ENCODE measurements at places on chromosomes 6 and 20. TPM values are rescaled to one million over a fixed set of nuclear protein-coding genes. Genes with fewer than 3 reads are reported as not detected.
A peak's percentile ranks its signal among the peaks of the same experiment; 100 is the strongest.

GRCh38 chr6:114315831-114316595, 26.8 kb downstream of the HS3ST5 start:
- no peak overlapping the region for H3K27ac ChIP-seq
- H3K27me3 ChIP-seq: no peaks in the 10 kb centered on the region
- no peaks in the 10 kb centered on the region for H3K36me3 ChIP-seq
- H3K4me1 ChIP-seq: no peaks in the 10 kb centered on the region
- H3K4me3 ChIP-seq: no peak overlapping the region
- no peak for DNase-seq

DNA sequence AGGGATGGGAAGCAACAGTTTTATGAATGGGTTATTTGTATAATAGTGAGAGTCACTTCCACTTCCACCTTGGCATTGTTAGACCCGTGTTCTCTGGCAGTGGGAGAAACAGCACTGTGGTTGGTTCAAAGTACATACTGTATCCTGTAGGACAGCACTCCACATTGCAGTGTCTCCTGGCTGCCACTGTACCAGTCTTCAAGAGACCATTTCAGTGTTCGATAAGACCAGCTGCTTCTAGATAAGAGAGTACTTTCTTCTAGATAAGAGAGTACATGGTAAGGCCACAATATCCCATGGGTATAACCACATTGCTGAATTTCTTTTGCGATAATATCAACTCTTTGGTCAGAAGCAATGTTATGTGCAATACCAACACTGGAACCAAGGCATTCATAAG, 28.8 kb downstream of the FITM2 start:
- H3K36me3 ChIP-seq: no peaks in the 10 kb centered on the region
- DNase-seq: no peak
- H3K4me3 ChIP-seq: no peak overlapping the region

DNA sequence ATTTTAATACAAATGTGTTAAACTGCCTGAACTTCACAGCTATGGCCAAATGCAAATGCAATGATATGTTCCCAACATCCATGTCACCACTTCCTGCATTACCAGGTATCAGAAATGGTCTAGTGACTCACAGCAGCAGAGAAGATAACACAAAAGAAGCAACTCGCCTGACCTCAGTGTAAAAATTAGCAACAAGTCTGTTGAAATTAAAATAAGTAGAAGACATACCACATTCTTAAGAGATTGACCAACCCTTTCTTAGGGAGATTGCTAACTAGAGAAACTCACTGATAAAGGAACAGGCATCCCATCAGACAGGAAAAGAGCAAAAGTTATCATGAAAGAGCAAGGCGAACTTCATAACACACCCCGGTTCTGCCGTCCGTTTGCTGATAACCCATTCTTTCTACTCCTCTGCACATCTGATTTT, 45.1 kb downstream of the RNASET2 start:
- no peaks in the 10 kb centered on the region for H3K36me3 ChIP-seq
- H3K4me3 ChIP-seq: no peak overlapping the region
- DNase-seq: no peak
- H3K27ac ChIP-seq: no peak overlapping the region

- DNase-seq: no peak
- no peak overlapping the region for H3K4me3 ChIP-seq
- peaks cover 13% of the 10 kb centered on the region for H3K4me1 ChIP-seq
- H3K27me3 ChIP-seq: no peaks in the 10 kb centered on the region
These were observed 9.1 kb upstream of the ZBTB2 start for GRCh38 chr6:151400473-151400872.

DNA sequence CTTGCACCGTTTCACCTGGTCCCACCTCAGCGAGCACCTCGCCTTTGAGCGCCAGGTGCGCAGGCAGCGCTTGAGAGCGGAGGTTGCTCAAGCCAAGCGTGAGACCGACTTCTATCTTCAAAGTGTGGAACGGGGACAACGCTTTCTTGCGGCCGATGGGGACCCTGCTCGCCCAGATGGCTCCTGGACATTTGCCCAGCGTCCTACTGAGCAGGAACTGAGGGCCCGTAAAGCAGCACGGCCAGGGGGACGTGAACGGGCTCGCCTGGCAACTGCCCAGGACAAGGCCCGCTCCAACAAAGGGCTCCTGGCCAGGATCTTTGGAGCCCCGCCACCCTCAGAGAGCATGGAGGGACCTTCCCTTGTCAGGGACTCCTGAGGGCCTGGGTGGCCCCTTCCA, 1.5 kb downstream of the ABT1 start:
- peak overlapping the region; percentile 75 for H3K4me3 ChIP-seq
- H3K27me3 ChIP-seq: no peaks in the 10 kb centered on the region
- peaks cover 17% of the 10 kb centered on the region for H3K36me3 ChIP-seq
- H3K27ac ChIP-seq: no peak overlapping the region
- peaks cover 17% of the 10 kb centered on the region for H3K4me1 ChIP-seq

The SLPI gene
- not detected for total RNA-seq

The BANF2 gene
- not detected for total RNA-seq

- DNase-seq: no peak
- no peaks in the 10 kb centered on the region for H3K27me3 ChIP-seq
- no peaks in the 10 kb centered on the region for H3K36me3 ChIP-seq
These were observed 754.5 kb downstream of the C6orf118 start for GRCh38 chr6:164554700-164555476.

DNA sequence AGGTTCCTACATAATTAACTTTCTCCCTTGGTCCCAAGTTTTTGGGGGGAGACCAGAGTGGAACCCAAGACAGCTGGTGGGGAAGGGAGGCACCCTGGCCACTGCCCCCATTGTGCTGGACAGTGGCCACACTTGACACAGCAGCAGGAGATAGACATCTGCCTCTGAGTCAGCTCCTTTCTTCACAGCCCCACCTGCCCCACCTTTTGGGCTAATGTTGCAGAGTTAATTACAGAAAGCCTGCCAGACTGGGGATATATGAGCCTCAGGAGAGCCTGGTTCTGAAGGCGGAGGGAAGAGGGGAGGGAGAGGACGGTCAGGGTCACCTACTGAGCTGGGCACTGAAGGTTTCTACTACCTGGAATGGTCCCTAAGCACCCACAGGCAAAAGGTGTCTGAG, 50.6 kb downstream of the MAFB start:
- DNase-seq: no peak
- H3K4me3 ChIP-seq: no peak overlapping the region
- H3K36me3 ChIP-seq: no peaks in the 10 kb centered on the region
- H3K4me1 ChIP-seq: no peaks in the 10 kb centered on the region
- H3K27ac ChIP-seq: no peak overlapping the region
- H3K27me3 ChIP-seq: no peaks in the 10 kb centered on the region

- H3K27ac ChIP-seq: no peak overlapping the region
- no peaks in the 10 kb centered on the region for H3K4me1 ChIP-seq
- DNase-seq: no peak
- no peak overlapping the region for H3K4me3 ChIP-seq
These were observed 226.9 kb downstream of the TTLL2 start for GRCh38 chr6:167551628-167552257.

GRCh38 chr6:56146086-56146485, 101.3 kb downstream of the COL21A1 start:
- H3K4me1 ChIP-seq: no peaks in the 10 kb centered on the region
- H3K27me3 ChIP-seq: no peaks in the 10 kb centered on the region
- no peak for DNase-seq
- H3K27ac ChIP-seq: no peak overlapping the region
- H3K36me3 ChIP-seq: no peaks in the 10 kb centered on the region
- H3K4me3 ChIP-seq: no peak overlapping the region

DNA sequence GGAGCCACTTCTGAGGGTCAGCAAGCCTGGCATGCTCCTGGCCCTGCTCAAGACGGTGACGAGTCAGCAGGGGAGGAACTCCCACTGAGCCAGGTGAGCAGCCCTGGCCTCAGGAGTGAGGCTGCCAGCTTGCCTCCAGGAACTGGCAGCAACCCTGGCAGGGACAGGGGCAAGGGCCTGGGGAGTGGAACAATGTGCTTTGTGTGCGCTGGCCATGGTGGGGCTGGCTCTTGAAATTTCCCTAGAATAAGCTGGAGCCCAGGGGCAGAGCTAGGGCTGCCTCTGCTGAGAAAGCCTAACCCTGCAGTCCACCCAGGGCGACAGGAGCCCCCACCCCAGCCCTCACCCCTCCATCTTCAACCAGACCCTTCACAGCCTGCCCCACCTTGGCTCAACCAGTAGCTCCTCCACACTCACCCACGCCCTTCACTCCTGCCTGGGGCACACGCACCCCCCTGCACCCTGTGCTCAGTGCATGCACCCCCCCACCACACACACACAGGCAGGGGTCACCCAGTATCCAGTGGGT, 88.0 kb downstream of the MRPL14 start:
- no peak overlapping the region for H3K4me3 ChIP-seq
- H3K4me1 ChIP-seq: no peaks in the 10 kb centered on the region
- no peaks in the 10 kb centered on the region for H3K36me3 ChIP-seq

DNA sequence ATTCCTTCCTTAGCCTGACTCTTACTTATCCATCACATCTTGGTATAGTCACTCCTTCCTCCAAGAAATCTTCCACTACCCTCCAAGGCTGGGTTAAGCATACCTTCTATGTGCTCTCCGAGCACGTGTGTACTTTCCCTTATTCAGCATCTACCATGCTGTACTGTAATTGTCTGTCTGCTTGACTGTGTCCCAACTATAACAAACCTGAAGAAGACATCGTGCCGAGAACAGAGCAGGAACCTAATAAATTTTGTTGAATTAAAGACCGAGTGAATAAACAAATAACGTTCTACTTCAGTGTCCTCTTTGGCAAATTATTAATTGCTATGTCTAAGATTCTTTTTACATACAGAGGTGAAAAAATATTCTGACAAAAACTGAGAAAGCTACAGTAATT, 35.8 kb downstream of the USP49 start:
- H3K27me3 ChIP-seq: no peaks in the 10 kb centered on the region
- H3K36me3 ChIP-seq: no peaks in the 10 kb centered on the region
- no peak overlapping the region for H3K27ac ChIP-seq
- H3K4me1 ChIP-seq: no peaks in the 10 kb centered on the region

The CCR6 gene
- total RNA-seq: not detected

Data from Karpas-422 (cell line).